NCI-H524 (cell line): ENCODE measurements at places on chromosomes 7 and 10.

DNA sequence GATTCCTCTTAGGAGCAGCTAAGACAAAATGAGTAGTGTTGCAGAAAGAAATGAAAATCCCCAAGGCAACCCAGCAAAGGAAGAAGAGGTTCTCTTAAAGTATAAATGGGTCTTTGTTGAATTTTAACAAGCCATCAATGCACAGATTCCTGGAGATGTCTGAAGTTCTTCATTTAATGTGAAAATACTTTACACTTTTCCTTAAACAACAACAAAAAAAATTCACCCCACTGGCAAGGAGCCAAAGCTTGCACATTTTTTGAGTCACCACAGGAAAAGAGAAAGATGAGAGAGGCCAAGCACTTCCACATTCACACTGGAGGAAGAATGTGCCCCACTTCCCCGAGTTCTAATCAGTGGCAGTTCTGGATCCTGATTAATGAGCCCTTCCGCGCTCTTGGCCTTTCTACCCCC, 286.4 kb upstream of the MEOX2 start:
- DNase-seq: no peak

GRCh38 chr10:34028936-34029335, 694.5 kb upstream of the NRP1 start:
- no peak for DNase-seq

GRCh38 chr7:130274983-130275591, 8.4 kb downstream of the CPA2 start:
- no peak for DNase-seq

GRCh38 chr7:27510541-27510940, 152.1 kb downstream of the HIBADH start:
- peak; percentile 21 for DNase-seq

GRCh38 chr7:142739923-142740492, 9.3 kb upstream of the PRSS1 start:
- peak; percentile 11 for DNase-seq

- no peak for DNase-seq
Observed at GRCh38 chr10:49377256-49377655, 18.6 kb downstream of the DRGX start.

DNA sequence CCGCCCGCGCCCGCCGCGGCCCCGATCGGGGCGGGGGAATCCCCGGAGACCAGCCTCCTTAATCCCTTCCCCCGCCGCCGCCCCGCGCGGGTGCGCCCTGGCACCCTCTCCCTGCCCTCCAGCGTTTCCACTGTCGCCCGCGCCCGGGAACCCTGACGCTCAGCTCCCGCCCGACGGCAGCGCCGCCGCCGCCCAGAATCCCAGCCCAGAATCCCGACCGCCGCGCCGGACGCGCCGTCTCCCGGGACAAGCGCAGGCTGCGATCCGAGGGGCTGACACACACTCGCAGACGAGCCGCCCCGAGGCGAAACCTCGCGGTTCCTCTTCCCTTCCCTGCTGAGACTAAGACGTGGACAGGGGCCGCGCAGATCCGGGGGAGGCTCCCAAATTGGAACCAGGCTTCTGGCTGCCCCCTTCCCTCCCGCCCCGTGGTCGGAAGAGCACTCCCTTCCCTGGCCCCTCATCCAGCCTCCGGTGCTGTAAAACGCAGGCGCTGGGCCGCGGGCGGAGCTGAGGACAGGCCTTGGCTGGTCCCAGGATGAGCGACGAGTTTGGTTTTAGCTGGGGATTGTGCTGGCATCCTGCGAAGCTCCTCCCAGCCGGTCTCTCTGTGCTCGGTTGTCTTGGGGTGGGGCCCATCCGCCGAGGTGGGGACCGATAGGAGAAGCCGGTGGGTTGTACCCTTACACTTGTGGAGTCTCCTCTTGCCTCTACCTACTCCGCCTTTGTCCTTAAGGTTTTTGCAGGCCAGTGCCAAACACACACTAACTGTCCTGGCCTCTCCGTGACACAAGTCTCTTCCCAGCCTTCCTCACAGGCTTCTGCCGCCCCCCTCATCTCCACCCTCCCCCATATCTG, 1.1 kb downstream of the MARVELD1 start:
- peak; percentile 31 for DNase-seq

- no peak for DNase-seq
Observed at GRCh38 chr10:35495521-35496119, 109.5 kb upstream of the GJD4 start.
